ENCODE measurements at places on chromosomes 16 and 17.
A peak's percentile ranks its signal among the peaks of the same experiment; 100 is the strongest.

DNA sequence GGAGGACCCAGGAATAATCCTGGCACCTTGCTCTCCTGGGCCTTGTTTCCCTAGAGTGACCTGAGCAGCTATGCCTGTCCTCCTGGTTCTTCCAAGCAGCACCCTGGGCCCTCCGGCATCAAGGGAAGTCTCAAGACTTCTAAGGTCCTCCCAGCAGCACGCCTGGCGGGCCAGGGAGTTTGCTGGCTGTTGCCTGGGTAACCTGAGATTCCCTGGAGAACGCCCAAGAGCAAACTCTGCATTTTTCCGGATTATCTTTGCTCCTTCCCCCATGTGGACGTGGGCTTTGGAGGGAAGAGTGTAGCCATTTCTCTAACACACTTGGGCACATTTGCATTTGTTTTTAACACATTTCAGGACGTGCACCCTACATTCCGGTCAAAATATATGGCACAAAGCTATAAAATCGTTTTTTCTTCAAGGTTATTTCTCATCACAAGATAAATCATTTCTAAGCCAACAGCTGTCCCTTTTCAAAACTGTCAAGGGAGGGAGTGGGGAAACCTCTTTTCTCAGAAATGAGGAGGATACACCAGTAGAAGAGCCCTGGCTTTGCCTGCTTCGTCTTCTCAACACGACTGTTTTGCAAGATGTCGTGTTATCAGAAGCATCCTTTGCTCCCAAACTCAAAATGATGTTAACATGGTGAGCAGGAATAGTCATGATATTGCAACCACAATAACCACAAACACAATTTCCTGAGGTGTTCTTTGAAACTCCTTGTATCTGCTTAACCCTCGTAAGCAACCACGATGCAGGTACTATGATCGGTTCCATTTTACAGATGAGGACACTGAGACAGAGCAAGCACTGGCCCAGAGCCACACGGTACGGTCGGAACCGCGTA, 116.5 kb downstream of the ADCY9 start:
- peaks cover 4% of the 10 kb centered on the region for H3K4me1 ChIP-seq
- H3K27me3 ChIP-seq, result peaks cover 58% of the 10 kb centered on the region
- no peak for DNase-seq
- no peak overlapping the region for H3K4me3 ChIP-seq
- no peaks in the 10 kb centered on the region for H3K36me3 ChIP-seq
- H3K27ac ChIP-seq, result no peak overlapping the region

GRCh38 chr16:67837811-67838210, 4.3 kb upstream of the THAP11 start:
- H3K4me3 ChIP-seq, result no peak overlapping the region
- peaks cover 13% of the 10 kb centered on the region for H3K4me1 ChIP-seq
- no peaks in the 10 kb centered on the region for H3K27me3 ChIP-seq

- no peaks in the 10 kb centered on the region for H3K36me3 ChIP-seq
- H3K4me1 ChIP-seq, result peaks cover 36% of the 10 kb centered on the region
- H3K27ac ChIP-seq, result no peak overlapping the region
- DNase-seq, result no peak
- no peak overlapping the region for H3K4me3 ChIP-seq
Measured at GRCh38 chr17:77393274-77393600, 252.5 kb downstream of the SEC14L1 start.

- H3K36me3 ChIP-seq, result no peaks in the 10 kb centered on the region
- DNase-seq, result no peak
- H3K4me3 ChIP-seq, result no peak overlapping the region
Measured at GRCh38 chr16:86523166-86523740, 12.9 kb downstream of the FOXF1 start.

GRCh38 chr17:81397314-81398175, 2.3 kb downstream of the BAHCC1 start:
- H3K27ac ChIP-seq, result no peak overlapping the region
- H3K36me3 ChIP-seq, result peaks cover 14% of the 10 kb centered on the region
- no peak for DNase-seq
- no peaks in the 10 kb centered on the region for H3K27me3 ChIP-seq
- H3K4me3 ChIP-seq, result no peak overlapping the region
- H3K4me1 ChIP-seq, result peaks cover 86% of the 10 kb centered on the region

- no peak overlapping the region for H3K27ac ChIP-seq
- no peak overlapping the region for H3K4me3 ChIP-seq
- DNase-seq, result no peak
- no peaks in the 10 kb centered on the region for H3K36me3 ChIP-seq
- H3K27me3 ChIP-seq, result no peaks in the 10 kb centered on the region
- H3K4me1 ChIP-seq, result no peaks in the 10 kb centered on the region
Measured at GRCh38 chr16:59500601-59501000, 766.5 kb upstream of the GOT2 start.

- H3K36me3 ChIP-seq, result no peaks in the 10 kb centered on the region
- no peaks in the 10 kb centered on the region for H3K4me1 ChIP-seq
- no peak for DNase-seq
- H3K27ac ChIP-seq, result no peak overlapping the region
Measured at GRCh38 chr17:2885733-2886132, 89.5 kb downstream of the RAP1GAP2 start.

GRCh38 chr16:66403531-66404145, 23.5 kb upstream of the BEAN1 start:
- H3K27me3 ChIP-seq, result peaks cover 31% of the 10 kb centered on the region
- H3K4me1 ChIP-seq, result no peaks in the 10 kb centered on the region
- no peak for DNase-seq
- H3K36me3 ChIP-seq, result no peaks in the 10 kb centered on the region
- no peak overlapping the region for H3K4me3 ChIP-seq
- no peak overlapping the region for H3K27ac ChIP-seq

DNA sequence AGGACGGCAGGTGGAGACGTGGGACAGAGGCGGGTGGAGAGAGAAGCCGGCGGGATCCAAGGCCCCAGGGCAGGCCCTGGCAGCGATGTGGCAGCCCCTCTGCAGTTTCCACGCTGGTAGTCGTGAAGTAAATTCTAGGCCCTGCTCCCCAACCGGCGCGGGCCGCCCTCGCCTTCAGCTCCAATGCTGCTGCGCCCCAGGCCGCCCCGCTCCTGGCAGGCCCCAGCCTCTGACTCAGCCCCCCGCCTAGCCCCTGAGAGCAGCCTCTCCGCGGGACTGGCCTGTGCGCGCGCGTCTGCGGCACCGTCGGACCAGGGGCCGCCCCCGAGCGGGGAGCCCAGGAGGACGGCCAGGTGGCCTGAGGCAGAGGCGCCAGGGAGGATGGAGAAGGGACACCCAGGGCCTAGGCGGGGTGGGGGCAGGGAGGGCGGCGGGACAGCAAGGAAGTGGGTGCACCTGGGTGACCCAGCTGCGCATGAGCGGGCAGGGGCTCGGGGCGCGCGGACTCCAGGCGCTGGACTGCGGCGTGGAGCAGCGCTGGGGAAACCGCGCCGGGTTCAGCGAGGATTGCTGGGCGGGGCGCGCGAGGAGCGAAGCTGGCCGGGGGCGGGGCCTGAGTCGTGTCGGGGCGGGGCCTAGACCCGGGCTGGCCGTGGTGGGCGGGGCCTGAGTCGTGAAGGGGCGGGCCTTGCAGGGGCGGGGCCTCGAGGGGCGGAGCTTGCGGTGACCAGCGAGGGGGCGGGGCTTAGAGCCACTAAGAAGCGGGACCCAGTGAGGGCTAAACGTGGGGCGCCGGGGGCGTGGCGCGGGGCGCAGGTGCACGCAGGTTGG, 29.6 kb downstream of the ZNF778 start:
- no peaks in the 10 kb centered on the region for H3K4me1 ChIP-seq
- peak overlapping the region; percentile 59 for H3K27ac ChIP-seq
- H3K4me3 ChIP-seq, result peak overlapping the region; percentile 56
- no peaks in the 10 kb centered on the region for H3K36me3 ChIP-seq
- peak; percentile 100 for DNase-seq

DNA sequence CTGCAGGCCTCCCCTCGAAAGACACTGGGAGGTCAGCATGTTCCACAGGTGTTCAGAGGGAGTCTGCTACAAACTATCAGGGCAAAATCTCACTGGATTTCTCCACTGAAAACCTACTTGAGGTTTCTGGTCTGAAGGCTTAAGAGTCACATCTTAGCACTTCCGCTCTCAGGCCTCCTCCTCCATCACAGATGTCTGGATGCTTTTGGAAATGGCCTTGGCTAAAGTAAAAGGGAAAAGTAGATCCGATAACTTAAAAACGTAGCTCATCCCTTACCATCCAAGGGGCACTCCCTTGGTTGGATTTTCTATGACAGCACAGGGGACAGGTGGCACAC, 14.4 kb downstream of the GINS2 start:
- H3K27me3 ChIP-seq, result no peaks in the 10 kb centered on the region
- DNase-seq, result no peak
- peaks cover 4% of the 10 kb centered on the region for H3K4me1 ChIP-seq
- H3K36me3 ChIP-seq, result peaks cover 97% of the 10 kb centered on the region
- no peak overlapping the region for H3K4me3 ChIP-seq
- no peak overlapping the region for H3K27ac ChIP-seq

DNA sequence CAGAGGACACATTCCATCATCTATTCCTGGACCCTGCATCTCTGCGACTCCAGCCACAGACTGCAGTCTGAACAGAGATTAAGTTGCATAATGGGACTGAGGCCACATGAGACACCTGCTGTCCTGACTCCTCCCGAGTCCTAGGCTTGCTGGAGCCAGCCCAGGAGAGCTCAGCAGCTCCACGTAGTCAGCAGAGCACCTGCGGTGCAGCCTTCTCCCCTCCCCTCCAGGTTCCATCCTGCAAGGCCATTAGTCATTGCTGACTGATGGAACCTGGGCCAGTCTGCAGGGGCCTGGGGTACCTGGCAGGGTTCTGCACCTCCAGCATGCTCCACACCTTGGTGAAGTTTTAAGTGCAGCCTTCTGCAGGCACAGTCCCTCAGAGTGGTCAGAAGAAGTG, 76.7 kb downstream of the PLD6 start:
- H3K4me3 ChIP-seq, result no peak overlapping the region
- H3K27me3 ChIP-seq, result no peaks in the 10 kb centered on the region
- H3K27ac ChIP-seq, result no peak overlapping the region

- no peak for DNase-seq
- H3K4me3 ChIP-seq, result no peak overlapping the region
- peaks cover 4% of the 10 kb centered on the region for H3K36me3 ChIP-seq
- peaks cover 17% of the 10 kb centered on the region for H3K4me1 ChIP-seq
Measured at GRCh38 chr17:82107341-82107860, 9.4 kb upstream of the FASN start.

- no peak overlapping the region for H3K4me3 ChIP-seq
- H3K36me3 ChIP-seq, result no peaks in the 10 kb centered on the region
- peaks cover 6% of the 10 kb centered on the region for H3K4me1 ChIP-seq
- no peak for DNase-seq
Measured at GRCh38 chr16:66474750-66475199, 47.7 kb downstream of the BEAN1 start.

DNA sequence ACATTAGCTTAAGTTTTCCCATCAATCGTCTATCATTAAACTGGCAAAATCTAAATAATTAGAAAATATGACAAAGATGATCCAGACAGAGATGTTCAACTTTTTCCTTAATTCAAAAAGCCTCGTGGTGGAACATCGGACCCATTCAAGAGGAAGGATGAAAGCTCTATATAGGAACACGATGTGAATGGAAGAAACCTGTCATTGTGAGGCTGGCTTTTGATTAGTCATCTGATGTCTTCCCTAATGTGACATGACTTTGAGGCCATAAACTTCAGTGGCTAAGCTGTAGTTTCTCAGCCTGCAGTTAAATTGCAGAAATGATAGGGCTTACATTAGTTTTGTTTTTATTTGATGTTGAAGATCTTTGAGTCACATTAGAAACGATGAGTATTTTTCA, 1.0 kb downstream of the AMZ2 start:
- no peak overlapping the region for H3K4me3 ChIP-seq
- H3K27ac ChIP-seq, result no peak overlapping the region
- H3K4me1 ChIP-seq, result peaks cover 26% of the 10 kb centered on the region
- peaks cover 5% of the 10 kb centered on the region for H3K36me3 ChIP-seq
- no peak for DNase-seq
- H3K27me3 ChIP-seq, result no peaks in the 10 kb centered on the region

GRCh38 chr17:57115377-57115776, 30.3 kb downstream of the AKAP1 start:
- H3K27me3 ChIP-seq, result no peaks in the 10 kb centered on the region
- no peak overlapping the region for H3K27ac ChIP-seq
- peaks cover 7% of the 10 kb centered on the region for H3K4me1 ChIP-seq

All from K562 (cell line).